D341Med (cell line): ENCODE measurements at places on chromosomes 5 and 9.

GRCh38 chr5:66892716-66893115 is 296.5 kb downstream of the MAST4 start:
- no peak for DNase-seq

DNA sequence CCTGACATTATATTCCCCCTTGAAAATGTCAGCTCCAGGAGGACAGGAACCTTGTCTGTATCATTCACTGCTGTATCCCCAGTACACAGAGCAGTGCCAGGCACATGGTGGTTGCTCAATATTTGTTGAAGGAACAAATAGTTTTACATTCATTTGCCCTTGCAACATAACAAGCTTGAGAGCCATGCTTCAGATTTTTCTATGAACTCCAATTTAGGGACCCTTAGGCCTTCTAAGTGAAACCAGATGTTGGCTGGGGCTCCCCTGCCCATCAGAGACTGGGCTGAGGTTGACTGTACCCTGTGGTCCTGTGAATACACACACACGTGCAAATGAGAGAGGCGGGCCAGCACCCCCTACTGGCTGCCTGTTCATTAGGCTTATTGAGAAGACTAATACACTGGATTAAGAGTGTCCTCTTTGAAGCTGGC is 214.9 kb upstream of the WWC1 start:
- DNase-seq = peak; percentile 48

GRCh38 chr5:16411741-16412455 is 53.7 kb downstream of the ZNF622 start:
- no peak for DNase-seq

DNA sequence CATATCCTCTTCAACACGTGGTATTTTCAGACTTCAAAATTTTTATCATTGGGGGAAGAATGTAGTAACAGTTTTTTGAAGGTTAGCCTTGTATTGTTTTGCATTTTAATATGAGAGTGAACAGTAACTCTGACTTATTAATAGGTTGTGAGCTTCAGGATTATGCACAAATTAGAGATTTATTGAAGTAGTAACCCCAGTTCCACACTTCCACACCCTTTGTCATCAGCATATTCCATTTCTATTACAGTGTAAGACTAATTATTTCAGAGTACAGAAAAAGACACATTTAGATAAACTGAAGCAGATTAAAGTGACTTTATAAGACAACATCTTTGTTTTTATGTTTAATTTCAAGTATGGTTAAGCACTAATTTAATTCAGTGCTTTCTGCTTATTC is 105.7 kb downstream of the CDC42SE2 start:
- no peak for DNase-seq

DNA sequence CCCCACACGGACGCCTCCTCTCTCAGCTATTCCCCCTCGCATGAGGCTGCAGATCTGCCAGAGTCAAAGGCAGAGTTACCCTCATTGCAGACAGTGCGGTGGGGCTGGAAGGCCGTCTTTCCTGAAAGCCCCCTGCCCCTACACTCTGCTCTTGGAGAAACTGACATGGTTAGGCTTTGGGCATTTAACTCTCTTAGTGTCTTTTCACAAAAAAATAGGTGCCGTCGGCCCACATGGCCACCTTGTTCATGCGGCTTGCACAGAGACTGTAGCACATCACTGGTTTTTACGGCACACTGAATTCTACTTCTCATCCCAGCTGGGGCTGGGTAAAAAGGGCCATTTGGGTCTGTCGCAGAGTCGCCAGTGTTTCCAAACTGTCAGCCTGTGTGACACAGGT is 107.6 kb downstream of the ENTREP1 start:
- DNase-seq = no peak

- no peak for DNase-seq
Observed at GRCh38 chr9:136779808-136780207, 11.3 kb upstream of the TMEM141 start.

DNA sequence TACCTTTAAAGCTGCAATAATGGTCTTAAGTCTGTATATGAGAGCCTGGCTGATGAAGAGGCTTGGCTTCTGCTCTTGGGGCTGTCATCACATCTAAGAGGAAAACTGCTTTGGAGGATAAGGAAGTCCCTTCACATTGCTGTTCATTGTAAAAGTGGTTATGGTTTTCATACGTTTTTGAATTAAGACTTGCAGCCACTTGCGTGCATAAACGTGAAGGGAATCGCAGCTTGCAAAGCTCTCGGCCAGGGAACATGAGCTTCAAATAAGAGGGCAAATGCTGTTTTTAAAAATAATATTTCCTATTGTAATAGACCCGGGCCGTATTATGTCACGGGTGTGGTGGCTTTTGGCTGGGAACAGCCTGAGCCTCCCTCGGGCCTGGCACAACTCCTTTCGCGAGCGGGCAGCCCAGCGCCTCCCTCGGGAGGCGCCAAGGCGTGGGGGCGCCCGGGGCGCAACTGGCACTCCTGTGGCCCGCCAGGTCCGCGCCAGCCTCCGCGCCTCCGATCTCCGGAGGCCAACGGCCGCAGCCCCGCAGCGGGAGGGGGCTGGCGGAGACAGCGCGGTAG is 538 bp upstream of the ARHGEF28 start:
- DNase-seq = no peak

DNA sequence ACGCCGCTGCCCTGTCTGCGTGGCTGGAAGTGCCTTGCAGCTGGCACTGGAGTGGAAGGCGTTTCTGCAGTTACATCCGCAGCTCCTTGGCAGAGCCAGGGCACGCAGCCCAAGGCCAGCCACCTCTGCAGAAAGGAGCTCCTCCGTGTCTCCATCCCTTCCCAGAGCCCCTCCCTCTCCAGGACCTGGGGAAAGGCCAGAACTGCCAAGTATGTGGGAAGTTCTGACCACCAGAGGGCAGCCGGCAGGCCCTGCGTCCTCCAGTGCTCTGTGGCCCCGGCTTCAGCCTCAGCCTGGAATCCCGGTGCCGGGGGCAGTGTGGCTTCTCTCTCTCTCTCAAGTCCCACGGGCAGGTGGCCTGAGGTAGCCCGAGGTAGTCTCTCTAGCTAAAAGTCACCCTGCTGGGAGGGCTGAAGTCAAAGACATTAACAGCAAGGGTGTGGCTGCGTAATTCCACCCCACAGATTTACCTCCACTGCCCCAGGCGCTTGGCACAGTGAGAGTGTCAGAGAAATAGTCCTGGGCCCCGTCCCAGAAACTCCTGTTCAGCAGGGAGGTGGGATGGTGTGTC is 101.7 kb upstream of the FCN2 start:
- peak; percentile 66 for DNase-seq

GRCh38 chr5:157487358-157487757 is 27.3 kb downstream of the NIPAL4 start:
- DNase-seq = no peak

GRCh38 chr9:90020276-90020871 is 415.6 kb downstream of the GADD45G start:
- DNase-seq = no peak

GRCh38 chr9:106956971-106957370 is 94.0 kb downstream of the ZNF462 start:
- no peak for DNase-seq

DNA sequence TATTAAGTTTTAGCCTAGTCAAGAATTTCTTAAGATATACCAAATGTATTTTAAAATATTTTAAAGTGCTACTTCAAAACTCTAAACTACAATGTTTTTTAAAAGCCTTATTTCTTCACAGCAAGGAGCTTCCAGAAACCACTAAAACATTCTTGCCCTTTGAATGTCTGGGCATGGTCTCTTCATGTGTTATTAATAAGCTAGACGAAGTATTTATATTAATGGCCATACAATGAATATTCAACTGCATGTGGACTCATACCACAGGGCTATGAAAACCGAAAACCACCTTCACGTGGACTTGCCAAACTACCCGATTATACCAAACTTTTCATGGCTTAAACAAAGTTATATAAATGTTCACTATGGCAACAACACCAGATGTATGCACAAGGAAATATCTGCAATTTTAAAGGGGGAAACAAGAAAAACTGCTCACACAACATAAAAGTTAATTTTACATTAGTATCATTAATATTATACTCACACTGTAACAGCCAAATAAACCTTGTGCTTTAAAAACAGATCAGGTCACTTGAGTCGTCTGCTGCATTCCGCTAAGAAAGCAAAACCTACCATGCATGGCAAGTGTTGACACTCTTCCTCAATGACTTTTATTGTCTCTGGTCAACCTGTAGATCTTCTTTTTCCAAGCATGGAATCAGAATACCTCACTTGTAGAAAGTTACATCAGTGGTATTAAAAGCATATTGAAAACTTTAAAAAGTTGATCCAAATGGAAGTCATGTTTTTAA is 246.3 kb downstream of the BNC2 start:
- no peak for DNase-seq

DNA sequence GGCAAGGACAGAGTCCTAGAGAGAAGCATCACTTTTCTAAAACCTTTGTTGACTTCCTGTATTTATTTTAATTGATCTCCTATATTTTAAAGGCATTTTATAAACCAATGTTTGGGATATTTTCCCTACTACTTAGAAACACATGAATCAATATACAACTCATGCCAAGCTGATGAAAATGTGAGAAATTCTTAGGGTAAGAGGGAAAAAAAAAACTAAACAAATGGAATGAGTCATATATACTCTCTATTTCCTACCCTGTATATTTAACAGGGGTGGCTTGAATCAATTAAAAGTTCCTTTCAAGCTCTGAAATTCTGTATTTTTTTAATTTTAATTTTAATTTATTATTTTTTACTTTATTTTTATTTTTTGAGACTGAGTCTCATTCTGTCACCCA is 19.6 kb downstream of the BAAT start:
- DNase-seq = no peak

GRCh38 chr5:68229416-68229815 is 13.9 kb downstream of the PIK3R1 start:
- DNase-seq = no peak

- DNase-seq = no peak
Observed at GRCh38 chr9:132035679-132036078, 44.0 kb downstream of the MED27 start.

DNA sequence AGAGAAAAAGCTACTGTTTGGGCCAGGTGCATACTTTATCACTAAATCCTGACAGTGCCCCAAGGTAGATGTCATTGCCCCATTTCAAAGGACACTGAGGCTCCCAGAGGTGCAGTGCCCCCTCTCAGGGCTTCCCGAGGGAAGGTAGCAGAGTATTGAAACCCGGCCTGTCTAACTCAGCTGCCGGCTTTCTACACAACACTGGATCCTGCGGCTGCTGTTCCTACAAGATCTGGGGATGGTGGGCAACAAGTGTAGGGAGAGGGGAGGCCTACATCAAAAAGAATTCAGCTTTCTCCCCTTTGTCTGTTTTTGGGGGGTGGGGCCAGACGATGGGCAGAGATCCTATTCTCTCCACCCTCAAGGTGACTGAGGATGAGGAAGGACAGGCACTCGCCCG is 200.8 kb downstream of the DAB2IP start:
- no peak for DNase-seq

DNA sequence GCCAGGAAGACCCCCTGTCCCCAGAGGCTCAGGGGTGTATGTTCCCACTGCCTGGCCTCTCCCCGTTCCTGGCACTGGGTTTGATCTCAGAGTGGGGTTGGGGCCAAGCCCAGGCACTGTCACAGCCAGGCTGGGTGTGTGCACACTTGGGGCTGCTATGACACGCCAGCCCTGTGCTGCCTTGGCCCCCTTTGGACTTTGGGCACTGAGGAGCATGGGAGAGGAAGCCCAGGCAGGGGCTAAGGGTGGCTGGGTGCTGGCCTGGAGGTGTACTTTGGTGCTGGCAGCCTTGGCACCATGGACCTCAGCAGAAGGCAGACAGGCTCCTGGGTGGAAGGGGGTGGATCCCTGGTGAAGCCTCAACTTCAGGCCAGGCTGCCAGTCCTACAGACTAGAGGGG is 223.6 kb upstream of the ISL1 start:
- DNase-seq = no peak

GRCh38 chr5:157335534-157336422 is 69.9 kb downstream of the CYFIP2 start:
- DNase-seq = no peak

- DNase-seq = peak; percentile 73
Observed at GRCh38 chr5:1140171-1140817, 28.4 kb upstream of the SLC12A7 start.

GRCh38 chr5:167219298-167219697 is 1072.1 kb upstream of the WWC1 start:
- no peak for DNase-seq

DNA sequence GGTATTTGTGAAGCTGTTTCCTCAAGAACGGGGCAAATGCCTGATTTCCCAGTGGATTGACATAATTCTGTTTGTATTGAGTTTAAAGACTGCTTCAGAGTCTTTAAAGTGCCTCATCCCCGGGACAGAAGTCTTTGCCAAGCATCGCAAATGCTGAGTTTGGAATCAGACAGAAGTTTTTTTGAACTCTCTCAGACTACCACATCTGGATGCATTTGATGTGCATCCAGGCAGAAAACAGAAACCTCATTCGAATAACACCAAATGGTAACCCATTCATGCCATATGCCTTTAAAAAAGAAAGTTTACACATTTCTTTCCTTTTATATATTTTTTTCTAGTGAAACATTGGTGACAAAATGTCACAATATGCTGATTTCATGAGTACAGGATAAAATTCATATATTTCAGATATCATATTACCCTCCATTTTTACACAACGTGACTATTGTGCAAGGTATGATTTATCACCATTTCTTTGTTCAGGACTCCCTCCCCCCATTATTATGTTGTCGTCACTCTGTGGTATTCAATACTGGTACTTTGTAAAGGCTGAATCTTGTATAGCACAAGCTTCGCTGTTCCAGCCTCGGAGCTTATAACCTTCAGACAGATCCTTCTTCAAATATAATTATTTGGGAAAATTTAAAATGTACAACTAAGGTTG is 91.1 kb downstream of the ZNF608 start:
- DNase-seq = no peak

GRCh38 chr5:137073189-137073588 is 425.9 kb downstream of the SPOCK1 start:
- DNase-seq = no peak
